ENCODE measurements at places on chromosomes 4 and X.

GRCh38 chr4:139142087-139142486 lies 34.9 kb downstream of the ELF2 start:
- no peak for DNase-seq

- DNase-seq, result no peak
Observed at GRCh38 chrX:122055979-122056715, 1008.7 kb downstream of the GLUD2 start.

- DNase-seq, result no peak
Observed at GRCh38 chr4:59247032-59247431, 1953.1 kb upstream of the ADGRL3 start.

DNA sequence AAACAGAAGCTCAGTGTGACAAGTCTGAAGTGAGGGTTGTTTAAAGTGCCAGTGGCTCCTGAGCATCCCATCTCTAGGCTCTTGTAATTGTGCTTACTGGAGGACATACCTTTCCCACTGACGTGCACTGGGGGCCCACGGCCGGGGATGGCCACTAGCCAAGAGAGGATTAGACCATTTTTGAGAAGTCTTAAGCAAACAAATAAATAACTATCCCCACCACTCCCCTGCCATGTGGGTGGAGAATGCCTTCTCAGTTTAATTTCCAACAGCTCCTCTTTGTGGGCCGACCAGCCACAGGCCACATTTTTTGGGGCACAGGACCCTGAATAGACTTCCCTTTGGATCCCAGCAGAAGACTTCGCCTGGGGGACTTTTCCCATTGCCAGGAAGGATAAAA lies 125.0 kb upstream of the MSX1 start:
- no peak for DNase-seq

- DNase-seq, result no peak
Observed at GRCh38 chr4:2797545-2798305, 4.8 kb downstream of the SH3BP2 start.

DNA sequence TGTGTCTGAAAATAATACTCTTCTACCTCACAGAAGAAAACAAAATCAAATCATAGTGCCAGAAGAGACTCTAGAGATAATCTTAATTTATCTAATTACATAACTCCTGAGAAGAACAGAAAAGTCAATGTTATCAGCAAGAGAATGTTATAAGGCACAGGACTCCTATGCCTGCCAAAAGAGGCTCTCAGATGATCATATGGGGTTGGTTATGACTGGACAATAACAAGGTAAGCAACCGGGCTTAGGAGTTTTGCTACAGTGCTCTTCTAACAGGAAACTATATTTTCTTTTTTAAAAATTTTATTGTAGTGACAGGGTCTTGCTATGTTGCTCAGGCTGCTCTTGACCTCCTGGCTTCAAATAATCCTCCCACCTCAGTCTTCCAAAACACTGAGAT lies 3.5 kb upstream of the C4orf17 start:
- no peak for DNase-seq

- DNase-seq, result no peak
Observed at GRCh38 chr4:24274381-24274941, 309.9 kb downstream of the DHX15 start.

GRCh38 chrX:129958083-129958465 lies 24.4 kb upstream of the BCORL1 start:
- DNase-seq, result no peak

DNA sequence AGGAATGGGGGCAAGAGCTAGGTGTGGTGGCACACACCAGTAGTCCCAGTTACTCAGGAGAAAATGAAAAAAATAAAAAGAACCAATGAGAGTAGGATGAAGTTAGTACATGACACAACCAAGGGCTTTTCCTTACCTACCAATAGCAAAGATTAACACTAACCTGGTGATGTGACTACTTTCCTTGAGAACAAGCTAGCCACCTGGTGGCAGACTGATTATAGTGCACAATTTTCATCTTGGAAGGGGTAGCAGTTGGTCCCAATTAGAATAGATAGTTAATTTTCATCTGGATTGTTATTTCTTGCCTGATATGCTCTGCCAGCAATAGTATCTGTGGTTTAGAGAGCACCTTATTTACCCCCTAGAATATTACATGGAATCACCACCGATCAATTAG lies 1216.8 kb upstream of the PABPC4L start:
- DNase-seq, result no peak

GRCh38 chr4:98204236-98204553 lies 57.0 kb upstream of the RAP1GDS1 start:
- no peak for DNase-seq

DNA sequence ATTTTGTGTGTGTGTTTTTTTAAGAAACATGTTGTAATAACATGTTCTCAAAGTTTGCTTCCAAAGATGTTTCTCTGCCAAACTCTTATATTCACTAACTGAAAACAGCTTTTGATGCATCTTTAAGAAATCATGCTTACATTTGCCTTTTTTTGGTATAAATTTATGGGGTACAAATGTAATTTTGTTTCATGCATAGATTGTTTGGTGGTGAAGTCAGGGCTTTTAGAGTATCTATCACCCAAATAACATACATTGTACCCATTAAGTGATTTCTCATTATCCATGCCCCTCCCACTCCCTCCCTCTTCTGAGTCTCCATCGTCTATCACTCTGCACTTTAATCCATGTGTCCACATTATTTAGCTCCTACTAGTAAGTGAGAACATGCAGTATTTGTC lies 30.8 kb downstream of the SPINK2 start:
- no peak for DNase-seq

GRCh38 chr4:105350859-105351490 lies 122.9 kb downstream of the PPA2 start:
- no peak for DNase-seq

DNA sequence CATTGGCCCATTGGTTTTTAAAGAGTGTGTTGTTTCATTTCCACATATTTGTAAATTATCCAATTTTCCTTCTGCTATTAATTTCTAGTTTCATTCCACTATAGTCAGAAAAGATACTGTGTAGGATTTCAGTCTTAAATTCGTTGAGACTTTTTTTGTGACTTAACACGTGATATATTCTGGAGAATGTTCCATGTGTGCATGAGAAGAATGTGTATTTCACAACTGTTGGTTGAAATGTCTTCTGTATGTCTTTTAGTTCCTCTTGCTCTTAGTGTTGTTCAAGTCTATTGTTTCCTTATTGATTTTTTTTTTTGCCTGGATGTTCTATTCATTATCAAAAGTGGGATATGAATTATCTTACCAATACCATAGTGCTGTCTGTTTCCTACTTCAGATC lies 606.9 kb downstream of the RPA4 start:
- DNase-seq, result no peak

- no peak for DNase-seq
Observed at GRCh38 chr4:129929052-129929451, 833.1 kb downstream of the C4orf33 start.

DNA sequence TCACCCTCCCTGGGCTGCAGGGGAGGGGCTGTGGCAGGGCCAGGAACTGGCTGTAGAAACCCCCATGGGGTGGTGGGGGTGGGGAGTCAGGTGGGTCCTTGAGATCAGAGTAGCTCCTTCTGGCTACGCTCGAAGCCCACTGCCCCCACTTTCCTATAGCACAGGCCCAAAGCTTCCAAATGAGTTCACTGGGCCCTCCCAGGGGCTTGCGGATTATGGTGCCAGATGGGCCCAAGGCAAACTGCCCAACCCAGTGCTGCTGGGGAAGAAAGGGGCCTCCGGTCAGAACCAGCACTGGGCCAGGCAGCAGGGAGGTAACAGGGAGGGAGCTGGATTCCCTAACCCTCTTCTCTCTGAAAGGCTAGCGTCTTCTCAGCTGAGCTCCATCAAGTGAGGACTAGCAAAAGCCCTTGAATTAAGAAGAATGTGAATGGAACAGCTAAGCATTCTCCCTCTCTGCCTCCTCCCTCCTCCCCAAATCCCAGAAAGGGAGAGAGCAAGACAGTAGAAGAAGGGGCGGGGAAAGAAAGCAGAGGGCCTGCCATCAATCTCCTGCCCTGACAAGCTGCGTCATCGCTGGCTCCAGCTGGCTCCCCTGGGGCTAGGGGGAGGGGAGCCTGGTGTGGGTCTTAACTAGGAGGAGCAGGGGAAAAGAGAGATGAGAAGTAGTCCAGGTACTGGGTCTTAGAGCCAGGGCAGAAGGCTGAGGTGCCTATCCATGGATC lies 34.7 kb downstream of the FRMPD3 start:
- DNase-seq, result no peak

DNA sequence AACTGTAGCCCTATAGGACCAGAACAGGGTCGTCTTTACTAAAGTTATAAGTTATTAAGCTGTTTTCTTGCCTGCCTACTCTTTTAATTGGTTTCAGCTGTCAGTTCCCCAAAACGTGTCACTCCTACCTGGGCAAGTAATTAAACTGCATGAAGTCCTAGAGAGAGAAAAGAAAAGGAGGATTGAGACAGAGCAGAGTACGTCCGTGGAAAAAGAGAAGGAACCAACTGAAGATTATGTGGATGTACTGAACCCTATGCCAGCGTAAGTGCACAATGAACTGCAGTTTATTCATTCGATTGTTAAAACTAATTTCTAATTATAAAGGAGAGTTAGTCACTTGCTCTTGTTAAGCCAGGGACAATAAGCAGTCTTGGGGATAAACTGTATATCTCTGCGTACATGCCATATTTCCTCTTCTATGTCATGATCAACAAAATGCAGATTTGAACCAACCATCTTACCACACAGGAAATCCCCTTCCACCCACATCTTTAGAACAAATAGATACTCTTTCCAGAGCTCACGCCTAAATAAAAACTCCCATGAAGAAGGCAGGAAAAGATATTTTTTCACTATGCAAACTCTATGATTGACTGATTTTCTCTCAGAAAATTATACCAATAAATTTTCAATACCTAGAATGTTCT lies 22.8 kb downstream of the STAP1 start:
- DNase-seq, result no peak

DNA sequence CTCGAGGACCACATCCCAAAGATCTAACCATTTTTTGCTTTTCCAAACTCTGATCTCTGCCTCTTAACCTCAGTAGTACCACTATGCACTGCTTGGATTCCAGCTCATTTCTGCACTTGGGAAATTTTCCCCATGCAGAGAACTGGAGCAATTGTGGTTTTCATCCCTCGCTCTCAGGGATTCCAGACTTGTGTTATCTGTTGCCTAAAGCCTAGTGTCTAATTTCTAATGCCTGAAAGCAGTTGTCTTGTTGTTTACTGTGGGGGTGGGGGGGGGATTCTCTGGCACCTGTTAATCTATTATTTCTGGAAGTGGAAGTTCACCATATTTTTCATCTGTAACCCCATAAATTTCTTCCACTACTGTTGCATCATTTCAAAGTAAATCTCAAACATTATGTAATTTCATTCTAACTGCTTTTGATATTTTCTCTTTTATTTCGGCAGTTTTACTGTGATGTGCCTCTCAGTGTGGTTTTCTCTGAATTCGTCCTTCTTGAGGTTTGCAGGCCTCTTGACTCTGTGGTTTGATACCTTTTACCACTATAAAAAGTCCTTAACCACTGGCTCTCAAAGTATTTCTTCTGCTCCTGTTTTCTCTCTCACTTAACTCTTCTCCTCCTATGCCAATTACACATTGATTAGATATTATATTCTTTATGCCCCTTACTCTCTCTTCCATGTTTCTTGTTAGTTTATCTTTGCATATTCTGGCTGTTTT lies 205.6 kb upstream of the EOLA2 start:
- DNase-seq, result no peak

GRCh38 chrX:69546978-69547377 lies 42.9 kb downstream of the NALF2 start:
- DNase-seq, result no peak

- no peak for DNase-seq
Observed at GRCh38 chrX:152072236-152072635, 66.1 kb downstream of the MAGEA10 start.

DNA sequence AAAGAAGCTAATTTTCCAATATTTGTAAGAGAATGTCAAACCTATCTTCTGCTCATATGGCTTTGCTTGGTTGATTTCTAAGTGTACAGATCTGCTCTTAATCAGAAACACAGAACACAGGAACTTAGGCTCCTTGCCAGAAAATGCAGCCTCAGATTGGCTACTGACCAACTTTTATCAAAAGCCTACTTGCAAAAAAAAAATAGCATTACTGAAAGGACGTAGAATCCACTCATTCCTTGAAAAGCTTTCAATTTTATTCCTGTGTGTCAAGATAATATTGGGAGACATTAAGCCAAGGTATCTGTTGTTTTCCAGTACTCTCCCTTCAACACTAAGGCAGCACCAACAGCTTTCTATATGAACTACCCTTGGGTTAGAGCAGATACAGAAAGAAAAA lies 127.6 kb upstream of the INTU start:
- no peak for DNase-seq

DNA sequence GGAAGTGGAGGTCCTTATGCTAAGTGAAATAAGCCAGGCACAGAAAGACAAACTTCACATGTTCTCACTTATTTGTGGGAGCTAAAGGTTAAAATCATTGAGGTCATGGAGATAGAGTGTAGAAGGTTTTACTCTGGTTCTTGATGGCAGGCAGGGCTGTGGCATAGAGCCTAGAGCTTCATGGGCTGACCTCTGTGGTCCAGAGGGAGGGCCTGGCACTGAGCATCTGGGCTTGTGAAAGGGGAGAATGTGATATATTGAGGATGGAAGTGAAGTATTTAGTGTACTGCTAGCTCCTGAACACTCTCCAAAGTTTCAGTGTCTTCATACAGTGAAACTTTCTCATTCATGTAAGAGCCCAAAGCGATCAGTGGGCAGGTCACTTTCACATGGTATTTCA lies 71.3 kb upstream of the ANXA3 start:
- DNase-seq, result no peak

GRCh38 chrX:150489359-150490015 lies 78.9 kb upstream of the MTM1 start:
- DNase-seq, result no peak

DNA sequence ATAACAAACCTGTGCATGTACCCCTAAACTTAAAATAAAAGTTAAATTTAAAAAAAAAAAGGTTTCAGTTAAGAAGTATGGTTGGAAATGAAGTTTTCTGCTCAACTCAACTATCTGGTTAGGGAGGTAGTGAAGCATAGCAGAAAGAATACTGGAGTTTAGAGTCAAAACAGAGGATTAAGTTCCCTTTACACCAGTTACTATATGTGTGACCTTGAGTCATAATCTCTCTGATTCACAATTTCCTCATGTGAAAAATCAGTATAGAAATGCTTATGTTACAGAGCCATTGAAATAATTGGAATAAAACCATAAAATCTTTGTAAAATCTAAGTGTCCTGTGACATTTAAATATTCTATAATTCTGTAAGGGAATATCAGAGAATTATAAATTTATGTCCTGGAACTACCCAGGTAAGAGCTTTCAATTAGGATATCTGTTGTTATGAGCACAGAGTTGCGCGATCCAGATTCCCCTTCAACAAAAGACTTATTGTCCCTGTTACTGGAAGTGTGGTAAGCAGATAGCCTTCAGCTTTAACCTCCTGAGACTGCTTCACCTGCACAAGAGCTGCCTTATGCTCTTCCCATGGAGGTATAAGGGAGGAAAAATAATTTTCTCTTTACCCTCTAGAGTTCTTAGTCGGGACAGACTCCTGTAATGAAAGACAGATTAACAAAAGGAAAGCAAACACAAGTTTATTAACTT lies 203.8 kb upstream of the NRK start:
- DNase-seq, result no peak

GRCh38 chrX:15319075-15319474 lies 3.6 kb upstream of the ASB11 start:
- no peak for DNase-seq

Data from T-helper 2 cell (primary cell).